ENCODE measurements at places on chromosomes 2 and 18. TPM values are rescaled to one million over a fixed set of nuclear protein-coding genes. Genes with fewer than 3 reads are reported as not detected.
A peak's percentile ranks its signal among the peaks of the same experiment; 100 is the strongest.

DNA sequence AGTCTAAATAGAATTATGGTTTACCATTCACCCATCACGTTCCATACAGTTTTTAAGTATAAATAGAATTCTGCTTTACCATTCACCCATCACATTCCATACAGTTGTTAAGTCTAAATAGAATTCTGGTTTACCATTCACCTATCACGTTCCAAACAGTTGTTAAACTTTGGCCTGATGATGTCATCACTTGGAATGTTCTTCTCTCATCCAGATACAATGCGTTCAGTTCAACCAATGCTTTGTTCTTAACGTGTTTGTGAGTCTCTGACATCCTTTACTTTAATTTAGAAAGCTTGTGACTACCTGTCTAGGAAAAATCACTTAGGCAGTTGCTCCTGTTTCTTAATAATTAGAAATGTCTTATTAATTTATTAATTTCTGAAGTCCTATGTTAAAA, 236.3 kb upstream of the RASGRP3 start:
- DNase-seq: peak; percentile 57

- no peak for DNase-seq
Measured at GRCh38 chr2:138622613-138623012, 121.0 kb downstream of the SPOPL start.

DNA sequence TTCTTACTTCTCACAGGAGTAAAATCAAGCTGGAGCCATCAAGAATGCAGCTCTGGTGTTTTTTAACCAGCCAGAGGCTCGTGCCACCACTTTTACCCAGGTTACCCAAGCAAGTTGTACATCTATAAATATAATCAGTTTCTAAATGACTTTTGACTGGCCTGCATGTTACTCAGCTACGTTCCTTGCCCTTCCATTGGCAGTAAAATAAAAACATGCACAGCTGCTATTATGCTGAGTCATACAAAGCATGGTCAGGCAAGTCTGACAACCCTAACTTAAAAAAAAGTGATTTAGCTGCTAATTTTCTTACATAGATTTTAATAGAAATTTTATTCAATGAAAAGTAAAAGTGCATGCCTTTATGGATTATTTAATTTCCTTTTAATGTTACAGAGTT, 111.7 kb upstream of the CSRNP3 start:
- DNase-seq: peak; percentile 83

- peak; percentile 45 for DNase-seq
Measured at GRCh38 chr2:112065966-112066365, 10.9 kb downstream of the TMEM87B start.

GRCh38 chr2:230974096-230974913, 21.6 kb upstream of the SPATA3 start:
- peak; percentile 86 for DNase-seq

GRCh38 chr2:45860136-45861121, 209.0 kb downstream of the PRKCE start:
- DNase-seq: peak; percentile 25

GRCh38 chr2:20015482-20016083, 3.1 kb upstream of the MATN3 start:
- peak; percentile 43 for DNase-seq

DNA sequence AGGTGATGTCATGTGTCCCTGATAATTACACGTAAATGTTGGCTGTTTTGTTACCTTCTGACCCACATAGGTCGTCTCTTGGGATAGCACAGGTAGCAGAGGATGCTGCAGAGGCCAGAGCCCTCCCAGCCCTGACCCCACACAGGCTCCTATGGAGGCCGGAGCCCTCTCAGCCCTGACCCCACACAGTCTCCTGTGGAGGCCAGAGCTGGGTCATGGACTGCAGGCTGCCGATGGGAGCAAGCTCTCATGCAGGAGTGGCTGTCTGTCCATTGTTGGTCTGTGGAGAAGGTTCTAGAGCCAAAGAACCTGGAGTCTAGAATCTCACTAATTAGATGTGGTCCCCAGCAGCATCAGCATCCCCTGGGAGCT, 155.5 kb downstream of the LDLRAD4 start:
- no peak for DNase-seq

- DNase-seq: peak; percentile 8
Measured at GRCh38 chr2:200705305-200706041, 106.2 kb upstream of the BZW1 start.

DNA sequence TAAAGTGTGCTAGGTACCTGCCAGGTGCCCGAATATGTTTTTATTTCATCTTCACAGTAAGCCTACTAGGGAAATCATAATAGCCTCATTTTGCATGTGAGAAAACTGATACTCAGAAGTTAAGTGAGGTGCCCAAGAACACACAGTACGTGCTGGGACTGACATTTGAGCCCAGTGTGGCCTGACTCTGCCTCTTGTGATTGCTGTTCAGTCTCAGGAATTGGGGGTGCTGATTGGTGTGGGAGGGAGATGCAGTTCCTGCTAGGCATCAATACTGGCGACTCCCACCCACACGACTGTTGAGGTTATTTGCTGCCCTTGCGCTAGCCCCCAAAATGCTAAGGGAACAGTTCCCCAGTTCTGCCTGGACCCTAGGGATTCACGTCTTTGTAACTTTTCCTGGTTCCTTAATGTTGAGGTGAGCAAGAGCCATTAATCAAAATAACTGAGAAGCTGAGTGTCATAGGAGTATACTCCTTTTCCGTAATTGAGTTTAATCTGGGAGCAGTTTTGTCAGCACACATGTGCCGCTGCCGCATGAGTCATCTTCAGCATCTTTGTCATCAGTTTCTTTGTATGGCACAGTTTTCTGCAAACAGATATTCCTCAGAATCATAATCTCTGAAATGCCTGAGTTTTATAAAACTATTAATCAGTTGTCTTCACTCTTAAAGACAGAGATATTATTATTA, 120.7 kb downstream of the NCK2 start:
- DNase-seq: no peak

GRCh38 chr2:6865346-6866274, at the start of gene CMPK2:
TSS of gene CMPK2 (minus strand) at chr2:6865907. CDS start at chr2:6865696, 211 bp downstream.
- DNase-seq: peak; percentile 33

- DNase-seq: no peak
Measured at GRCh38 chr18:13218368-13218991, at the start of gene LDLRAD4. TSS of gene LDLRAD4 (plus strand) at chr18:13218760.

- peak; percentile 12 for DNase-seq
Measured at GRCh38 chr2:157363612-157364101, 38.0 kb upstream of the ERMN start.

DNA sequence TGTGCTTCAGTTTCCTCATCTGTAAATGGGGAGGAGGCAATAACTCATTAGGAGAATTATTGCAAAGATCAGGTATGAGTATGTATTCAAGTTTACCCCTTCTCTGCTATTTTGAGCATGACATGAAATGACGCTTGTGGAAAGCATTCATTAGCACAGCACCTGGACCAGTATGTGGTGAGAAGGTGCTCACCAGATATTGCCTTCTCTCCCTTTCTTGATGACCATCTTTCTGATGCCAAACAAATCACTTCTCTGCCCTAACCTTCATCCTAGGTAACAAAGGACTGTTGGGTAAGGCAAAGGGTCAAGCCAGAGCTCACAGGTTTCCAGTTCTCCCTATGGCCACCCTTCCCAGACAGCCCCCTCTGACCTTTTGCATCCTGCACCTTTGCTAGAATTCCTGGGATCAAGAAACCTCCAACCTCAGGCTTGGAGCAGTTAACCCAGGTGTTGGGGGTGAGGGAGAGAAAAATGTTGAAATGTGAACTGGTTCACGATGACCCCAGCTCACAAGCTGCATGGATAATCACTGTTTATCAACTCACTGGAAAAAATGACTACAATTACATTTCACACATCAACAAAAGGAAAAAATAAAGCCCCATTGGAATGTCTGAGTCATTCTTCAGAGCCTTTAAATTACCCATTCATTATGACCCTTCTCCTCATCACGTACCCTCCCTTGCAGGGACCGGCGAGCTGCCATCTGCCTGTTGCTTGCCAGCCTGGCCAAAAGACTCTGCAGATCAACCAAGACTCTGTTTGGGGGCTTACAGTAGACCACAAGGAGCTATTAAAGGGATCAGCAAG, 41.6 kb downstream of the LBH start:
- no peak for DNase-seq

DNA sequence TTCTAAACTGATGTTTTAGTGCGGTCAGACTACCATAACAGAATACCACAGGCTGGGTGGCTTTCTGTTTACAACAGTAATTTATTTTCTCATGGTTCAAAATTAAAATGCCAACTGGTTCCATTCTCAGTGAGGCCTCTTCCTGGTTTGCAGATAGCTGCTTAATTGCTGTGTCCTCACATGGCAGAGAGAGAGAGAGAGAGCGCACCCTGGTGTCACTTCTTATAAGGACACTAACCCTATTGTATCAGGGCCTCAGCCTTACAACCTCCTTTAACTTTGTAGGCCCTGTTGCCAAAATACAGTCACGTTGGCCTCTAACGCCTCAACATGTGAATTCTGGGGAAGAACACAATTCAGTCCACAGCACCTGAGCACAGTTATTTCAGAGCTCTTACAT, 37.5 kb upstream of the ZNF385B start:
- peak; percentile 26 for DNase-seq

- peak; percentile 70 for DNase-seq
Measured at GRCh38 chr2:38386377-38386776, 9.3 kb upstream of the ATL2 start.

DNA sequence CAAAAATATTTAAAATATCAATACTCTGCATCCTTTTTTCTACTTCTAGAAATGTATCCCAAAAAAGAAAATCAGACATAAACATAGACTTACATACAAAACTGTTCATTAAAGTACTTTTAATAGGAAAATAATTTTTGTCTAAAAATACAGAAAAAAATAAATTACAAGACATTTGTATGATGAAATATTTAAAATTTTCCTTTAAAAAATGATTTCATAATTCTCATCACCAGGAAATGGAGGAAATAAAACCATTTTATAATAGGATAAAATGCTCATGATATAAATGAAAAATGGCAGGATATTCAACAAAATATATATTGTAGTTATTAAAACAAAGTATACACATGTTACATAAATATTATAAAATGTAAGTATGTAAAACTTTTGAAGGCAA, 24.4 kb downstream of the ARL5A start:
- no peak for DNase-seq

DNA sequence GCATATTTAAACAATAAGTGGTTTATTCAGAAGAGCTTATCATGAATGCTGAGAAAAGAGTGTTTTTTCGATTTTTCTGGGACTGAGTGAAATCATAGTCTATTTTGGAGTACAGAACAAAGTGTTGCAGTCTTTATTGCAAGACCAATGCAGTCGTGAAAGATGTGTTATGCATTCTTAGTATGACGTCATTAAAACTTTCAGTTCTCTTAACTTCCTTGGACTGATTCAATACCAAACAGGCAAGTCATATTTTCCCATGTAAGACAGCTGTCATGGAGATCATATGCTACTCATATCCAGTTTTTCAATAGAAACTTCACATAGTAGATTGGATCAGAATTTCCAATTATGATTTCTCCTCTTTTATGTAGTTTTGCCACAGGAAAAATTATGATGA, 92.6 kb downstream of the RIT2 start:
- no peak for DNase-seq

DNA sequence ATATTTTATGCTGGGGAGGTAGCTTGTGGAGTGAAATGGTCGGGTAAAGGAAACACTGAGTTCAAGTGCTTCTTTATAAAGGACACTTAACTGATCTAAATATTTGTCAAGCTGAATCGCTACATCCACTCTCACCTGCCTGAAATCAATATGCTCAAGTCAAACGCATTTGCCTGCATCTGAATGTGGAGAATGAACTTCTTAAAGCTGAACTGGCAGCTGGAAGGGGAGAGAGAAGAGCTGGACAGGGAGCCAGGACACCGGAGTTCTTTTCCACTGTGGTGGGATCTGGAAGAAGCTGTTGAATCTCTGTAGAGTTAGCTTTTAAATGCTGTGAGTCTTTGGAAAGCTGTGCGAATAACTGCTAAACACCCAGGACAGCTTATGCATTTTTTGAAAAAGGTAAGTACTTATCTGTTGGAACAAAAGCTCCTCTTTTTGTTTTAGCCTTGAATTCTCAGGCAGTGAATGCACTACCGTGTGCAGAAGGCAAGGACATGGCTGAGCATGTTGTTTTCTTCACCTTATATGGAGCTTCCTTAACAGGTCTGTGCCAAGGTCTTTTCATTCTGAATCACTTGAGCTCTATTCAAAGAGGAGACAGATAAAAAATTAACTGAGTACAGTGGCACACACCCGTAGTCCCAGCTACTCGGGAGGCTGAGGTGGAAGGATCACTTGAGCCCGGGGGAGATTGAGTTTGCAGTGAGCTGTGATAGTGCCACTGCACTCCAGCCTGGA, 74.2 kb upstream of the KLF7 start:
- peak; percentile 74 for DNase-seq

GRCh38 chr18:23406271-23406787, 46.8 kb upstream of the RIOK3 start:
- peak; percentile 9 for DNase-seq

- no peak for DNase-seq
Measured at GRCh38 chr2:208627110-208627884, 220.7 kb downstream of the PTH2R start.

- peak; percentile 89 for DNase-seq
Measured at GRCh38 chr2:69253611-69254301, 133.3 kb downstream of the GFPT1 start.

Gene THSD7B
- polyA plus RNA-seq: 0.02 TPM

Gene CFAP65
- polyA plus RNA-seq: 0.01 TPM

Gene ABCB11
- polyA plus RNA-seq: not detected

Gene CPO
- not detected for polyA plus RNA-seq

Gene PXDN
- polyA plus RNA-seq: 99.0 TPM

Gene METTL4
- 6.1 TPM for polyA plus RNA-seq

Gene MREG
- 14.1 TPM for polyA plus RNA-seq

All from mammary epithelial cell (primary cell).